ENCODE measurements at places on chromosomes 11 and 22.

DNA sequence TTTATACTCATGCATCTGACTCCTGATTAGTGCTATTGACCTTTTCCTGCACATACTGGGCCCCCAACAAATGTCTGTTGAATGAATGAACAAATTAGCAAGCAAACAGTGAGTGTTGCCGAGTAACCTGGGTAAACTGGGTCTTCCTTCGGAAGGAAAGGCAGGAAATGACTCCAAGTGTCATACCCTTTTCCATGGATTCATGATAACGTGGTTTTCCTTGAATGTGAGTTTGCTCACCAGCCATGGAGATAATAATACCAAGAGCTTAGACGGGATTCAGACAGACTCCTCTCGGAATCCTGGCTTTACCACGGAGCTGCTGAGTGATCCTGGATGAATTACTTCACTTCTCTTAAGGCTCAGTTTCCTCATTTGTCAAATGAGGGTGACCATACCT lies 16.7 kb downstream of the TECTA start:
- DNase-seq: no peak

- DNase-seq: no peak
These were observed 3.1 kb downstream of the PIM3 start for GRCh38 chr22:49963647-49964026.

DNA sequence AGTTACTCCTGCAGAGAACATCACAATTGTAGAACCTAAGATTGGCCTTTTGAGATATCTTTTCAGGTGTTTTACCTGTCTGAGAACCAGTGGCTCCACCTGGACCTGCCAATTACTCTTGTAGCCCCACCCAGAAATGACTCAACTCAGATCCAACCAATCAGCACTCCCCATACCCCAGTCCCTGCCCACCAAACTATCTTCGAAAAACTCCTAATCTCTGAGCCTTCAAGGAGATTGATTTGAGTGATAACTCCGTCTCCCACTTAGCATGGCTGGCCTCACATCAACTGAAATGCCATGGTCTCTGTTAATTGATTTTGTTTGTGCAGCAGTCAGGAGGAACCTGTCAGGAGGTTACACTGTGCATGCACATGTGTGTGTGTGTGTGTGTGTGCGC lies 103.6 kb downstream of the MTNR1B start:
- DNase-seq: no peak

- DNase-seq: peak; percentile 83
These were observed 48.0 kb upstream of the CLPB start for GRCh38 chr11:72482211-72482812.
